WTC11 (cell line): ENCODE measurements at places on chromosomes 1 and 21.
A peak's percentile ranks its signal among the peaks of the same experiment; 100 is the strongest.

DNA sequence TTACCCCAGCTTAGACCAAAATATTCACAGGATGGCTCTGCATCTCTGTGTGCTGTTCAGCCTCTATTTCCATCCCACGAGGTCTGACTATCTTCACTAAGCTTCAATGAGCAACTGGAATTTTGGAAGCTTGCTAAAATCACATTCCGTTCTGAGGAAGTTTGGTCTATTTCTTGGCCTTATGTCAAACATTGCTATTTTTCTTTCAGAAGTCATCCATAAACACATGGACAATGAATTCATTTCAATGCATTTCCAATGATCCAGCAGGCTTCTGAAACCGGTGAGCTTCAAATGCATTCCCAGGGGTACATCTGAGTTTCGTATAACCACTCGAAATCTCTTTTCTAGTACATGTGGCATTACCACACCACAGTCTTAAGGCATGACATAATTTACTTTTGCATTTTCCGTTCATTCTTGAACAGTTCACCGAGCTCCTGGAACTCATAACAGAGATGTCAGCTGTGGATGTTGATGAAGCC, 294.1 kb upstream of the KAZN start:
- no peak for DNase-seq

DNA sequence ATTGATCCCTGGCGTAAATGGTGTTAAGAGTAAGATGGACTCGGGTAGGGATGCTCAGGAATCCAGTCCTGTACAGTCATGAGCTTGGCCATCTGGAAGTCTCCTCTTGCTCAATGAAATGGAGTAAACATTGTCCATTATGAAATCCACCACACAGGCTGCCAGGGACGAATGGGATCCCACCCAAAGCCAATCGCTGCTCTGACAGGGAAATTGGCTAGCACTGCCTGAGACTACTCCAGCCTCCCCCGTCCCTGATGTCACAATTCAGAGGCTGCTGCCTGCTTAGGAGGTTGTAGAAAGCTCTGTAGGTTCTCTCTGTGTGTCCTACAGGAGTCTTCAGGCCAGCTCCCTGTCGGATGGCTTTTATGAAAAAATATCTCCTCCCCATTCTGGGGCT, at the start of gene HSD11B1:
Gene HSD11B1 (plus strand): TSS at position 263 of the 400 bp plus-strand sequence. CDS start 97 bp downstream, at position 360.
- DNase-seq, result no peak

- no peak for DNase-seq
These were observed 577.8 kb downstream of the BRINP3 start for GRCh38 chr1:189899686-189900425.

GRCh38 chr1:25117233-25117823, 115.0 kb downstream of the SYF2 start:
- DNase-seq, result peak; percentile 70

- DNase-seq, result no peak
These were observed 5.5 kb downstream of the RASSF5 start for GRCh38 chr1:206512851-206513180.

- DNase-seq, result no peak
These were observed 45.5 kb downstream of the LPAR3 start for GRCh38 chr1:84847253-84848250.

DNA sequence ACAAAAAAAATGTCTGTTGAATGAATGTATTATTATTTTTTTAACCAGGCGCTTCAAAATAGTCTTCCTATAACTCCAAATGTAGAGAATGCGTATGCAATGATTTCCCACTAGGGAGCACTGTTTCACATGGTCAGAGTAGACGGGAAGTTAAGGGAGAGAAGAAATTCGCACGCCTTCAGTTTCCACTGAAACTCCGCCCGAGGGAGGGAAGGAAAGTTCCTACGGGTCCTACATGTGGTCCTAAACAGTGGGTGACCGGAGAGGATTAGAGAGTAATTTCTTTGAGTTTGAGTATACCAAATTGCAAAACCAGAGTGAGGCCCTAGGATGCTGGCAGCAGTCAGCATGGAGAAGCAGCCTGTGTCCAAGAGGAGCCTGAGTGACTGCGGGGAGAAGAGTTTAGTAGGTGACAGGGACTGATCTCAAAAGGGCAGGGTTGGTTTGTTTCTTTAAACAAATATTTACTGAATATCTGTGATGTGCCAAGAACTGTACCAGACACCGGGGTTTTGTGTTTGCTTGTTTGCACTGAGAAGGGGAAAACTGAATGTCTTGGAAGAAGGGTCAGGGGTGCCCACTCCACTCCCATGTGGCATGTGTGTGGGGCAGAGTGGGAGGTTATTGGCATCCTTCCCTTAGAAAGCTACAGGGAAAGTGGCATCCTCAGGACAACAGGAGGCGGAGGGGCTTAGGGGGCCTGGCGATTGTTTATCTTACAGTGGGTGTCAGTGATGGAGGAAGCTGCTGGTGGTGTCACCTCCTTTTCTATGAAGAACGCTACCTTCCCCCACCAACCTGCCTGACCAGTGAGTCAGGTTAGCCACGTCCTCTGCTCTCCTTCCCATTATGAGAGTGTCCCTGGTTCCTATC, 22.8 kb downstream of the RNU5D-1 start:
- DNase-seq, result peak; percentile 40

GRCh38 chr1:156608981-156609380, 7.7 kb upstream of the GPATCH4 start:
- peak; percentile 60 for DNase-seq

GRCh38 chr1:154937988-154938386, 1.5 kb upstream of the PMVK start:
- no peak for DNase-seq

DNA sequence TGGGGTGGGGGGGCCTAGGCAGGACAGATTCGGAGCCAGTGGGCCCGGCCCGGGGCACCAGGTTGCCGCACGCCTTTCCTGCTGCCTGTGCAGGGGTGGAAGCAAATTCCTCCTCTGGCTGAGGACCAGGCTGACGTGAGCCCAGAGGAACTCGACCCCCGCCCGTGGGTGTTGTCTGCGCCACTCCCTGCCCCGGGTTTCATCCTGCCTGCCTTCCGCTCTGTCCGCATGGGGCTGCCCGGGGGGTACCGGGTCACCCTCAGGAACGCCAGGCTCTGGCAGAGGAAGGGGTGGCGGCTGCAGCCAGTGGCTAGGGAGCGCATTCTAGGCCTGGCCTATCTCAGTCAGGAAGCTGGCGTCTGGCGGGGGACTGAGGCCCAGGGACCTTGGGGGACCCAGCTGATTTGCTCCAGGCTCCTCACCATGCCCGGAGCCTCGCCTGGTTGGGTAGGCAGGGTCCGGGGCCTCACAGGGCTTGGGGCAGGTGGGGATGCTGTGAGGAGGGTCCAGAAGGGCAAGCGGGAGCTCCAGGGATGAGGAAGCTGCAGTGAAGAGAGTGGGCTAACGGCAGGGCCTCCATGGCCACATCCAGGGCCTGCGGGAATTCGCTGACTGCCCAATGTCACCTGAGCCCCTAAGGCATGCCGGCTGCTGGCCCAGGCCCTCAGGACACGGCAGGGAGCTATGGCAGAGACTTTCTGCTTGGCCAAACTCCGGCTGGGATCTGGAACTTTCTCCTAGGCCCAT, 2.4 kb upstream of the IBA57 start:
- no peak for DNase-seq

DNA sequence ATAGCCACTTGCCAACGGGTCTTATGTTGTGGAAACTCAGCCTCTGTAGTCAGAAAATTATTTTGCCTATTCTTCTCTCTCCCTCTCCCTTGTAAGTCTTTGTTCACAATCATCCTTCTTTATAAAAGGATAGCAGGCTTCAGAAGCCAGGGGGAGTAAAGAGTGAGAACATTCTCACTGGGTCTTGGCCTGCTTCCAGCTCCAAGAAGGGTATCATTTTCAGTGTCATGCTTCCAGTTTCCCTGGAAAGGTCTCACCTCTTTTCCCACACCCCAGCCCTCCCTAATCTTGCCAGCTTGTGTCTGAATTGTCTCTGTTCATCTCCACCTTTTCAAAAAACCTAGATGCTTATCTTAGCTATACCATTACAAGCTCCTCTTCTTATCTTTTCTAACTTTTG, 346.2 kb upstream of the LRRC7 start:
- no peak for DNase-seq

- no peak for DNase-seq
These were observed 46.8 kb upstream of the RUNX1 start for GRCh38 chr21:35095859-35096291.

DNA sequence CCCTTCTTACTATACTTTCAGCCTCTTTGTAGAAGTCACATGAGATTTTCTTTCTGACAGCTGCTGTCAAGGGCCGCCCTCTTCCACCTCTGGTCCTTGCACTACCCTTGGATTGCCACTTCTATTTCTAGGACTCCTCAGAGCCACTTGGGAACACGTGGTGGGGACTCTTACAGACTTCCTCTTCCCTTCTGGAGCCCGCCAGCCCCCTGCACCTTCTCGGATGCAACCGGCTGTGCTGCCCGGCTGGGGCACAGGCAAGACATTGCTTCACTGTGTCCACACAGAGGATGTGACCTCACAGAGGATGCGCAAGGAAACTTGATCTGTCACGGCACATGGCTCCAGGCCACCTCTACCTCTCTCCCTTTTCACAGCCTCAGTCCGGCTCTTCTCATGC, 2.4 kb upstream of the IKBKE start:
- no peak for DNase-seq

DNA sequence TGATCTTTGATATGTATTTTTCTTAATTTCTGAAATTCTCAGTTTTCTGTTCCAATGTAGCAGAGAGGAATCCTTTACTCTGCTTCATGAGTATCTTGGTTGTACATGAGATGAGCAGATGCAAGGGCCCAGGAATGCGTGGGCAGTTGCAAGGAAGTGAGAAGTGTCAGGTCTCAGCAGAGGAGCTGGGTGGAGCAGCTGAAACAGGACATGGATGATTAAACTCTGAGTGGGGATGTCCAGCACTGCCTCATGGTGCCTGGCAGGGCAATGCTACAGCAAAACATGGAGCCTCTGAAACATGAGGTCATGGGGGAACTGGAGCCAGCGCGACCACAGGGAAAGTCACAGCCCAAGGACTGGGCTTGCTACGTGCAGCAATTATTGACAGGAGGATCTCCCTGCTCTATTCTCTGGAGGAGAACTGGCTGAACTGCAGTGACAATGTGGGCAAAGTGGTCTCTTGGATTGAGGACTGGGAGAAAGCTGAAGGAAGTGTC, 48.4 kb downstream of the COLGALT2 start:
- no peak for DNase-seq

GRCh38 chr1:18354612-18355011, 126.1 kb upstream of the KLHDC7A start:
- DNase-seq, result no peak

DNA sequence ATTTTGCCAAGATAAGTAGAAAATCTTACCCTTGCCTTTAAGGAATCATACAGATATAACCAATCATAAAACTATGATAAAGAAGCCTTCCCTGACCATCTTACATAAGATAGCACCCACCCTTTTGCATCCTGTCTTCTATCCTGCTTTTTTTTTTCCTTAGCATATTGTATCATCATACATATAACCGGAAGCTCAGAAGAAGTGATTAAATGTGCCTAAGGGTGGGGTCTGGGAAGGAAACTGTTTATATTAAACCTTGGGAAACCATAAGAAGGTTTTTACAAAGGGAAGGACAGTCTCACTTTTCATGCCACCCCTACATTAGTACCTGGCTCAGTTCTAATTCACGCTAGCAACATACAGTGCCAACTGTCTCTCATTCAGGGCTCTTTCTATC, 66.8 kb downstream of the LUZP1 start:
- DNase-seq, result no peak

- DNase-seq, result no peak
These were observed 48.0 kb downstream of the GPR161 start for GRCh38 chr1:168088511-168089325.

DNA sequence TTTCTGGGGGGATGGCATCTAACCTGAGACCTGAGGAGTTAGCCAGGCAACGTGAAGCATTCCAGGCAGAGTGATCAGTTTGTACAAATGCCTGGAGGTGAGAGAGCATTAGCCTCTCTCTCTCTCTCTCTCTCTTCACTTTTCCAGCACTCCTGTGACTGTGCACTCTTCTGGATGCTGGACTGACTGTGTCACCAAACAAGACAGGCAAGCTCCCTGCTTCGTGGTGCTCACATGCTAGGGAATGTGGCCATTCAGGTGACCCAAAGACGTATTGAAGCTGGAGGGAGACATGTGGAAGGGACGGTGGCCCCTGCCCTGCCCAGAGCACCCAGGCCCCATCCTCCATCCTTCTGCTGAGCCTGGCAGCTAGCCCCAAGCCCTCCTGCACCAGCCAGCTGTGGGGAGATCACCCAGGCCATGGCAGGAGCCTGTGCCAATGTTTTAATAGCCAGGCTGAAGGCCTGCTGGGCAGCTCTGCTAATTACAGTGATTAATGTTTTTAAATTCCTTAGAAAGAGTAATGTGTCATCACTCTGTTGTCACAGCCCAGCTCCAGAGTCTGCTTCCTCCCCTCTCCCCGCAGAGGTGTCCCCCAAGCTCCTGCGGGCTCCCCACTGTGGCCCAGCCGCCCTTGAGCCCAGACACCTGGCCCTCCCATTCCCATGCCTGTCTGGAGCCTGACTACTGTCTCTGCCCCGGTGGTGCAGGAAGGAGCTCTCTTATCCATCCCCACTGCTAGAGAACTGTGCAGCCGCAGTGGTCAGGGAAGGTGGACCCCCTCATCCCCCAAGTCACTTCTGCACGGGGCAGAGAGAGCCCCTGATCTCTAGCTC, 48.9 kb downstream of the UBIAD1 start:
- DNase-seq, result no peak

GRCh38 chr1:223460566-223461189, 67.5 kb downstream of the CCDC185 start:
- DNase-seq, result no peak

GRCh38 chr1:28494737-28495136, 11.1 kb upstream of the RCC1 start:
- DNase-seq, result no peak

DNA sequence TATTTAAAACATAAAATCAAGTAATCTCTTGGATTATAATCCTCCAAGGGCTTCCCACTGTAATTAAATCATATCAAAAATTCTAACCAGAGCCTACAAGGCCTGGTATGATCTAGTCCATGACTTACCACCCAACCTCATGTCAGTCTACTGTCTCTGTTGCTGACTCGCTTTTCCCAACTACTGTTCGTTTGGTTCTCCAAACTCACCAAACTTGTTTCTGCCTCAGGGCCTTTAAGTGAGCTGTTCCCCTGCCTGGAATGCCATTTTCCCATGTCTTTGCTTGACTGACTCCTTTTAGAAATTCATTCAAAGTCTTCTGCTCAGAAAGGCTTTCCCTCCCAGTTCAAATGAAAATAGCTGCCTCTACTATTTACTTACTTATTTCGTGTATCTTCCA, 95.9 kb downstream of the ZC3H11B start:
- DNase-seq, result no peak

DNA sequence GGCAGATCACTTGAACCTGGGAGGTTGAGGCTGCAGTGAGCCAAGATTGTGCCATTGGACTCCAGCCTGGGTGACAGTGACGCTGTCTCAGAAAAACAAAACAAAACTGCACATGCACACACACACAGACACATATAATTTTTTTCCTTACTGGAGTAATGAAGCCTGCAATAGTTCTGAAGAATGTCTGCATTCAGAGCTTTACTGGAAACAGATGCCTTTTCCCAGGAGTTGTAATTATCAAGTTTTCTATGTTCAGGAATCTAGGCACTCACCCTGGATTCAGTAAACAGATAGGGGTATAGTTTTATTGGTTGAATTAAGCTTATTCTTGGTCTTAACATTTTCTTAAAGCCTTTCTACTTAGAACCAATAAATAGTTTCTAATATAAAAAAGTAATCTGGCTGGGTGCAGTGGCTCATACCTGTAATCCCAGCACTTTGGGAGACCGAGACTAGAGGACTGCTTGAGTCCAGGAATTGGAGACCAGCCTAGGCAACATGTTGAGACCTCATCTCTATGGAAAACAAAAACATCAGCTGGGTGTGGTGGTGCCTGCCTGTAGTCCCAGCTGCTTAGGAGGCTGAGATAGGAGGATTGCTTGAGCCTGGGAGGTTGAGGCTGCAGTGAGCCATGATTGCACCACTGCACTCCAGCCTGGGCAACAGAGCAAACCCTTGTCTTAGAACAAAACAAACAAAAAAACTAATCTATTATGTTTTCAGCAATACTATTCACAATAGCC, 15.8 kb downstream of the SPEN start:
- no peak for DNase-seq
